ENCODE measurements at places on chromosomes 1 and 21.

DNA sequence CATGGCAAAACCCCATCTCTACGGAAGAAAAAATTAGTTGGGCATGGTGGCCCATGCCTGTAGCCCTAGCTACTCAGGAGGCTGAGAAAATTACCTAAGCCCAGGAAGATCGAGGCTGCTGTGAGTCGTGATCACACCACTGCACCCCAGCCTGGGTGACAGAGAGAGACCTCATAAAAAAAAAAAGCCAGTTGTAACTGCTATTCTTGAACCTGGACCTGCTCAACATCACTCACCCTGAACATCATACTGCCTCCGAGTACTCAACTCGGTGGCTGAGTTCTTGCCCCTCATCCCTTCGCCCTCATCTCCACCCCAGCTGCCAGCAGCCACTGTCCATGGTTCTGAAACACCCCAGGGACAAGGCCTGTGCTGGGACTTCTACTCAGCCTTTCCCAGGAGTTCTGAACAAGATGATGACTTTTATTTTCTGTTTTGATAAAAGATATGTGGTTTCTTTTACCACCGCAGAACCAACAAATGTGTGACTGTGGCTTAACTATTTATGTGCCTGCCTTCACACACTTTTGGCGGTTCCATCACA is 5.4 kb upstream of the DISP3 start:
- DNase-seq, result no peak

GRCh38 chr1:19455353-19455752 is 30.0 kb downstream of the CAPZB start:
- DNase-seq, result no peak

- DNase-seq, result no peak
These were observed 30.5 kb upstream of the IFI16 start for GRCh38 chr1:158979229-158979628.

DNA sequence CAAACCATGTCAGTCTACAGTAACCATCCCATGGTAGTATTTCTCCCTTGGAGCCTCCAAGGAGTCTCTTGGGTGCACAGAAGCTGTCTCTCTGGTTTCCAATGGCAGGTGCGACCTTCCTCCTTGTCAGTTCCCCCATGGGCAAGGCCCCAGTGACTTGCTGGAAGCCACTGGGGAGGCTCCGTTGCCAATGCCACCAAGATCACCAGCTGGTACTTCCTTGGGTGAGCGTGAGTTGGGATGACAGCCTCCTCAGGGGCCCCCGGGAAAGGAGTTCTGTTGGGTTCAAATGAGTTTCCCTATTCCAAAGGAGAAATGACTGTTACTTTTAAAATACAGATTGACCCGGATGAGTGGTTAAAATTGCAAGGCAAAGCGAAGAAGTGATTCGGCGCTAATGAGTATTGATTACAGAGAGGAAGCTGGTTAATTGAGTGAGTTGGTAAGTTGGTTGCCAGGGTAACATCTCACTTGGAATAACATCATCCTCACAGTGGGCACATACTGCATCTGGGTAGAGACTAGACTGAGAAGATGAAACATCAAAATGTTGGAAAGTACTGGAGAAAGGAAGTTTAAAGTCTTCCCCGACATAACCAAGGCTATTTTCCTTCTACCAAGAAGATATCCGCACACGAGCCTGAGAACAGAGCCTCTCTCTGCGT is 53.0 kb upstream of the LAPTM5 start:
- DNase-seq, result no peak

DNA sequence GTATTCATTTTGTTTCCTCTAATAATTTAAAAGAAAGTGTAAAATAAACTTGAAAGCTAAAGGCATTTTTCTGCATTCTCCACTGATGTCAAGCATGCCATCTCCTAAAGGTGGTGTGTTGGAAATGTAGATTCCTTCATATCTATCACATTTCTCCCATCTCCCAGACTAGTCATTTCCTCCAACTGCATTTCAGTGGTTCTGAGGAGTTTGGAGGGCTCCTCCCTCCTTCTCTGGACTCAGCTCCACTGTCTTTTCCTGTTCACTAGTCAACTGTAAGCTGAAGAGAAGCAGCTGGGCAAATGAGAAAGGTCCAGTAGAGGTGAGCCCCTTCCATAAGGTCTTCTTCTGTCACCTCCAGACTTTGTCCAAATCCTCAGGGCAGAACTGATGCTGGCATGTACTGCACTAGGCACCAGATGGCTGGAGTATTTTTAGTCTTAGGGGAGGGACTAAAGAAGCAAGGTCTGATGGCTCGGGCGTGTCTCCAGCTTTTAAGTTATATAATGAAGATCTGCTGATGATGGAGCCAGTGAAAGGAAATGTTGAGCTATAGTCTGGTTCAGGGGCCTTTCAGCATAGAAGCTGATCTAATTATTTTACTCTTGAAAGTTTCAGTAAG is 186.1 kb downstream of the NTNG1 start:
- DNase-seq, result no peak

GRCh38 chr1:117562581-117563491 is 43.0 kb upstream of the TENT5C start:
- no peak for DNase-seq

- no peak for DNase-seq
These were observed 72.7 kb downstream of the FBXO2 start for GRCh38 chr1:11581445-11581991.

- peak; percentile 95 for DNase-seq
These were observed at the start of gene GNL2 for GRCh38 chr1:37595440-37596181. Gene GNL2, minus strand, starts transcription at chr1:37595937. Its CDS starts 115 bp downstream, at chr1:37595822.
